ENCODE measurements at places on chromosomes 1 and 21.

- no peak for DNase-seq
Observed at GRCh38 chr21:46000182-46000730, 18.7 kb downstream of the COL6A1 start.

DNA sequence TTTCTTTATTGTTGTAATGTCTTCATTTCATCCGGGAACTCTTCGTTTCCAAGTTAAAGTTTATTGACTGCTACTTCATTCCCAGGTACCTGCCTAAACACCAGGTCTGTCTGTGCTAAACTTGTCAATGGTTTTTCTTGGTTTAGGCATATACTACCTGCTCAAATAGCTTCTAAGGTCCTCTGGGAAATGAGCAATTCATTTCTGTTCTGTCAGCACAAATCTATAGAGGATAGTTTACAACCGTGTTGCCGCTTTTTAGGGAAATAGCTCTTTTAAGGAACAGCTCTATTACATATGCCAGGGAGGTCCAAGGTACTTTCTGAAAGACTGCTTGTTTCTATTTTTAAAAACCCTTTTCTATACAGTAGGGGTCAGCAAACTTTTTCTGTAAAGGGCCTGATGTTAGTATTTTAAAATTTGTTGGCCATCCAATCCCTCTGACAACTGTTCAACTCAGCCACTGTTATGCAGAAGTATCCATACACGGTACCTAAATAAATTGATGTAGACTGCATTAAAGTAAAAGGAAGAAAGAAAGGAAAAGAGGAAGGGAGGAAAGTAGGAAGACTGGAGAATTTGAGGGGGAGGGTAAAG is 222.7 kb upstream of the PTBP2 start:
- DNase-seq = no peak

DNA sequence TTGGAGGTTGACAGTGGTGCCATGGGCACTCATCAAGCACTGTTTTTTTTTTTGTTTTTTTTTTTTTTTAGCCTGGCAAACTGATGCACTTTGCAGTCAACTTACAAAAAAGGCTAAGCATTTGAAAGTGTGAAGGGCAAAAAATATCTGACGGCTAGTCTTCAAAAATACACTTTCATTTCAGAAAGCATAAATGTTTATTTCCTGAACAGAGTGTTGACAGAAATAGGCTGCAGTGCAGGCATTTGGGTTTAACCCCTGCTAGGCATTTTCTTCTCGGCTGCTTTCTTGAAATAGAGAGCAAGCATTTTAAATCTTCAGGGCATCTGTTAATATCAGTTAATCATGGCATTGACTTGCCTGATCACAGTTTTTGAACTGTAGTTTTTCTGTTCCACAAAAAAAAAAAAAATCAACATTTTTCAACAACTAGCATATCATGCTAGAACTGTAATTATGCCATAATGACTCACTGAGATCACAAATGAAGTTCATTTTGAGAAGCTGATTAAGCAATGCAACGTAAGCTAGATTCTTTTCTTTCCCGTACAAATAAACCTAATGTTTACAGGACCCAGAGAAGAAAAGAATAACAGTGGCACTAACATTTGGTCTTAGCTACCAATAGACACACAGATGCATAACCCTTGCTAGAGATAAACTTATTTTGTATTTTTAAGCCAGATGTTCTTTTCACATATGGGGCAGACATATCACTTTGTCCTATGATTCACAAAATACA is 100.4 kb upstream of the USH2A start:
- DNase-seq = no peak

- DNase-seq = no peak
Observed at GRCh38 chr1:9239622-9240401, 5.2 kb downstream of the H6PD start.
